ENCODE measurements at places on chromosomes 12 and 14. TPM values are rescaled to one million over a fixed set of nuclear protein-coding genes. Genes with fewer than 3 reads are reported as not detected.

The SRRM4 gene
- total RNA-seq, result not detected

DNA sequence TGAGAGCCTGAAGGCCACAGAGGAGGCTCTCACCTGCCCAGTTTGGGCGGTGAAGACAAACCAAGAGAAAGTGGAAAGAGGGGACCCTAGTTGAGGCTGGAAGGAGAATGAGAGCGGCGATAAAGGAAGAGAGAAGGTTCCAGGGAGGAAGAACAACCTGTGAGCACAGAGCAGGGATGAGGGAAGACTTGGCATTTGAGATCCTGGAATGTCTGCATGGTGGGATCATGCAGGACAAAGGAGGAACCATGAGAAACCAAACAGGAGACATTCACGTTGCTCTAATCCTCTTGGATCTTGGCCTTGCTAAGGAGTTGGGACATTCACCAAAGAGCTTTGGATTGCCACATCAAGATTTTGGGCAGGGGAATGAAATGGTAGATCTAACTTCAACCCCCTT, 22.9 kb upstream of the RBM19 start:
- DNase-seq, result no peak

The OR4K14 gene
- total RNA-seq, result not detected

The FBXO33 gene
- total RNA-seq, result 27.8 TPM

GRCh38 chr12:119011231-119011630, 29.9 kb downstream of the SRRM4 start:
- DNase-seq, result no peak

DNA sequence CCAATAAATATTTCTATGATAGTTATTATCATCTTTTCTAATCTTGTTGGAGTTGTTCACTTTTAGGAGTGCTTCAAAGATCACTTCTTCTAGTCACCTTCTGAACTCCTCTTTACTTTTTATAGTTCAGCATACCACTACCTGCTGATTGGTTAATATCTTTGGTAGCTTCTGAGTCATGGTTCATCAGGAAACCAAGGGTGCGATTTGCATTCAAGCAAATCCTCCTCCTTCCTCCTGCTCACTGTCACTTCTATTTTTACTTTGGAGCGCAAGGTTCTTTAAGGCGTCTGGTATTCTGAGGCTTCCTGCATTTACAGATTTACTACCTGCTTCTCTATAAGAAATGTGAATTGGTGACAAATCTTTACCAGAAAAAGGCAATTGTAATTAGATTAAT, 24.0 kb downstream of the SYT1 start:
- DNase-seq, result no peak

DNA sequence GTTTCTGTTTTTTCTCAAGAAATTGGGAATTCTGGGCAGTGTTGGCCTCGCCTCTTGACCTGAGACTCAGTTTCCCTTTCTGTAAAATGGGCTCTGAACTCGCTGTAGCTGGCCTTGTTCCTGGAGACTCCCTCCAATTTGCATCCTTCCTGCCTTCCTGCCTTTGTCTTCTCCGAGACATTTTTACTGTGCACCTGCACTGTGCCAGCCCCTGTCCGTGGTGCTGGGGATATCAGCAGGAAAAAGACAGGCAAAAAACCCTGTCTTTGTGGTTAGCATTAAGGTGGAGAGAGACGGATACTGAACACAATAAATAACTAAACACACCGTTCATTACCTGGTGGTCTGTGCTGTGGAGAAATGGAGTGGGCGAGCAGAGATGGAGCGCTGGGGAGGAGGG, 129.8 kb downstream of the AACS start:
- DNase-seq, result no peak

GRCh38 chr14:34538871-34539406, 562 bp downstream of the EAPP start:
- no peak for DNase-seq

DNA sequence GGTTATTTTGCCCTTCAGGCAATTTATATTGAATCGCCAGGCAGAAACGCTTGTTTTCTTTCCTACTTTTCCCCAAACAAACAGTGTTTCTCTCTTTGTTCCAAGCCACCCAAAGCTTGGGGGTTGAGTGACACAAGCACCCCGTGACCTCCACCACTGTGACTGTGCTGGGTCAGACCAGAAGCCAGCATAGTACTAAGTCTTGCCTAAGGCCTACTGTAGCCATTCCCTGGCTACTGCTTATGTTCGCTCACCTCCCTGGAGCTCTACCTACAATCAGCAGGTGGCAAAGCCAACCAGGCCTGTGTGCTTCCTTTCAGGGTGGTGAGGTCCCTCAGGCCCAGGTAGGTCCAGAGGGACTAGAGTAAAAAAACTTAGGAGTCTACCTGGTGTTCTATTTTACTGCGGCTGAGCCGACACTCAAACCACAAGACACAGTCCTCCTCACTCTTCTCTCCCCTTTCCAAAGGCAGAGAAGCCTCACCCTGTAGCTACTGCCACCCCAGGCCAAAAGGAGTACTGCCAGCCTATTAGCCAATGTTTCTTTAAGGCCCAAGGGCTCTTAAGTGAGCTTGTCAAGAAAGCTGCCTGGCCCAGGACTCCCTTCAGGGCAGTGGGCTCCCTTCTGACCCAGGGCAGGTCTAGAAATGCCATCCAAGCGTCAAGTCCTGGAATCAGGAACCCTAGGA, 411.8 kb upstream of the MIS18BP1 start:
- peak; percentile 36 for DNase-seq

DNA sequence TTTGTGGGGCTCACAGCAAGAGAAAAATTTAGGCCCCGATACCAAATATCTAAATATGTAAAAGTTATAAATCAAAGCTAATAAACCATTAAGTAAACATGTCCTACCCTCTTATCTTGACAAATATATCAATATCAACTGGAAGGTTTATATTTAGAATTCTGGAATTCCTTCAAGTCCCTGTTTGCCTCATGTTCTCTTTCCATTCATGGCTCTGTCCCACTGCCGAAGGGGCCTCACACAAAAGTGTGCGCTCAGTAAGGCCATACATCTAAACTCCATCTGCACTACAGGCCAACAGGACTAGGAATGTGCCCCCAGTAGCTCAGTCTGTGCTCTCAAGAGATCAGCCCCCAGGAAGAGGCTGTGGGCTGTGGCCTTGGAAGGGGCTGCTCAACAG, 10.6 kb upstream of the ATP5MC2 start:
- no peak for DNase-seq

DNA sequence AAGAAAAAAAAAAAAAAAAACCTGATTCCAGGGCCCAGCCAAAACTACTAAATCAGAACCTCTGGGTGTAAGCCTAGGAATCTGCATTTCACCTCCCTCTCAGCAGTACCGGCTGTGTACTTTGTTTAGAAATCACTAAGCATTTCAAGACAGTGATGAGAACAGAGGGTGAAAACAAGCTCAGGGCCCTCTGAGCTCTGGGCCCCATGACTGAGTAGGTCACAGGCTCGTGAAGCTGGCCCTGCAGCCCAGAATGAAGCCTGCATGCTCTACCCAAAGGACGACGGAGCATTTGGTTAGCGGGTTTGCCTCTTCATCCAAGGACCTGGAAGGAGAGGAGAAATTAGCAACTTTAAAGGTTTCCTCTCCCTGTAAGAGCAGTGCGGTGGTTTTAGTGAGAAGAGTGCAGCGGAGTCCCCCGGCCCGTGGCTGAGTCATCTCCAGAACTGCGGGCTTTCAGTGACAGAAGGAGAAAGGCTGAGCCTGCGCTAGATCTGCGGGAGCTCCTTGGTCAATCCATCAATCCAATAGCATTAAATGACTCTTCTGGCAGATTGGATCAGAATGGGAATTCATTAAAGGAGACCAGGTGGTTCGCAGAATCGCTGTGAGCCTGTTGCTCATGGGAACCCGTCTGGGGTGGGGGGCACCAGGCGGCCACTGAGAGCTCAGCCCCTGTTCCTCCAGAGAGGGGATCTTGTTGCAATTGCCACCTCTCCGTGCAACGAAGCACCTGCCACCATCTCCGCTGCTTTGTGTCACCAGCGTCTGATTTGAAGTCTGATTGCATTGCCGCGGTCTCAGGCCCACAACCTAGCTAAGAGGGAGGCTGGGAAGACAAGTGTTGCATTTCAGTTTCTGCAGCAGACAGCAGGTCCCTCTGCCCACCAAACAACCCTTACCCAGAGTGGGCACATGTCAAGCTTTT, 7.3 kb downstream of the IL31 start:
- DNase-seq, result no peak

DNA sequence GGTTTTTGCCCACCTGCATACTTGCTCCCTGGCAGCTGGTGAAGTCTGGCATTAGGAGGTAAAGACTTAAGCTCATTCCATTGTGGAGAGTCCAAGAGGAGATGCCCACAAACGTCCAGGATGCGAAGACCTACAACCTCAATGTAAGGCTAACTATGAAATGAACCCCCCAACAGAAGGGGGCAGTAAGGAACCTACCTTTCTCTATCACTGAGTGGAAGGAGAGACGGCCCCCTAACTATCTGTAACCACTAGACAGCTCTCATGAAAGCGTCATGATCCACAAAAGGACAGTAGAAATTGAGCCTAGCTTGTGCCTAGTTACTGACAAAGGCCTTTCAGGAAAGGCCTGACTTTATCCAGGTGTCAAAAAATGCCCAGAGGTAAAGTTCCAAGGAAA, 55.3 kb downstream of the ZFYVE21 start:
- no peak for DNase-seq

The NFATC4 gene
- 0.53 TPM for total RNA-seq

The USP44 gene
- 0.21 TPM for total RNA-seq

The FKBP3 gene
- total RNA-seq, result 59.1 TPM

The GPX2 gene
- total RNA-seq, result not detected

- DNase-seq, result no peak
Observed at GRCh38 chr12:50127546-50127945, 15.5 kb downstream of the COX14 start.

DNA sequence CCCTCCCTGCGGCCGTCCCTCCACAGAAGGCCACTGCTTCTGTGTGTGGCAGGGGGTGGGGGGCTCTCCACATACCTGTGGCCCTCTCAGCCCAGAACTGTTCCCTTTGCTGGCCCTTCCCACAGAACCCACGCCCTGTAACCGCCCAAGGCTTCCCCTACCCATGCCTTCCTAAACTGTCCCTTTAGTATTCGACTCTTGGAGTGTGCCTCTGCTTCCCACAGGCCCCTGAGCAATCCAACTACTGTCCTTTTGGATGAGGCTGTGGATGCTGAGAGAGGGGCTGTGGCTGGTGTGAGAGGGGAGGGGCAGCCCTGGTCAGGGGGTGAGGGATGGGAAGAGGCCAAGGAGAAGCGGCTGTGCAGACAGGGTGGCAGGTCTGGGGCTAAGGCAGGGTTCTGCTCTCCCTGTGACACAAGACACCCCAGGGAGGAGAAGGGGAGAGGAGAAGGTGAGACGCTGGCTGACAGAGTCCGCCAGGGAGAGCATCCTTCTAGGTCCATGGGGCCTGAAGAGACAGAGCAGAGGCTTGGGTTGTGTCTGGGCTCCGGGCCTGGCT, 46.0 kb downstream of the DLK1 start:
- DNase-seq, result no peak

DNA sequence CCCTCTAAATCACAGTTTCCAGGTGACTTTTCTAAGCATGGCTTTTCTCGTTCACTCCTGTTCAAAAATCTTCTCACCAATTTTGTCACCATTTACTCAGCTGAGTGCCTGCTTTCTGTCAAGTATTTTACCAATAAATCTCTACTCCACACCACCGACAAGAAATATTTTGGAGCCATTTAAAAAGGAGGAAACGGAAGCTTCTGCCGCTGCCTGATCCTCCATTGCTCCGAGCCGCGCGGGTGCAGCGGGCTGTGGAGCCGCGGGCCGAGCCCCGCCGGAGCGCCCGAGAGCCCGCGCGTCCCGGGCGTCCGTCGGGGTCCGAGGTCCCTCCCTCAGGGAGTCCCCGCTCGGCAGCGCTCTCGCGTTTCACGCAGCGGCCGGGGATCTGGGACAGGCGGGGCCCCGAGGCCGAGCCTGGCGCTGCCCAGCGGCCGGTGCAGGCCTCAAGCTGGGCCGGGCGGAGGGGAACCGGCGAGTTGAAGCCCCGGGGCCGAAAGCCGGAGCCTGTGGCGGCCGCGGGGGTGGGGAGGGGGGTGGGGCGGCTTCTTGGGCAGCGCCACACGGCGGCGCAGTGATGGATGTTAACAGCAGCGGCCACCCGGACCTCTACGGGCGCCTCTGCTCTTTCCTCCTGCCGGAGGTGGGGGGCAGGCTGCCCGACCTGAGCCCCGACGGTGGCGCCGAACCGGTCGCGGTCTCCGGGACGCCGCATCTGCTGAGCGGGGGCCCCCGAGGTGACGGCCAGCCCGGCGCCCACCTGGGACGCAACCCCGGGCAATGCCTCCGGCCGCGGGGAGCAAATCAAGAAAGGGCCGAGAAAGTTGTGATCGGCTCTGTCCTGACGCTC, 1.1 kb upstream of the HEBP1 start:
- peak; percentile 45 for DNase-seq

DNA sequence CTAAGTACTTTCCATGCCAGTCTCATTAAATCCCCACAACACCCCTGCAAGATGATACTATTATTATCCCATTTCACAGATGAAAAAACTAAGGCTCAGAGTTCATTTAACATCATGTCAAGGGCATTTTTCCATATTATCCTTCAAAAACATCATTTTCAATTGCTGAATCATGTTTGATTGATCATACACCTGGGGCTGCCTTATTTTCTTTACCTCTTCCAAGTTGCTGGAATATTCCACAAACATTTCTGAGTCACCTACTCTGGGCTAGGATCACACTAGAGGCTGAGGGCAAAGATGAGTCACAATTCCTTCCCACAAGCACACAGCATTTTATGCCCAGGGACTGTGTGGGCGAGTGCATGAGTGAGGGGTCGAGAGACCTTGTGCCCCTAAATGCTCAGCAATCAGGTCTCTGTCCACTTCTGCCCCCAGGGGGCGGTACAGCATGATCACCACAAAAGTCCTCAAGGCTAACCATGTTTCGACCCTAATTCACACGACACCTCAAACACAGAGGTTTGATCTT, 14.1 kb upstream of the TMEM119 start:
- DNase-seq, result peak; percentile 65

The EGLN3 gene
- 31.7 TPM for total RNA-seq

DNA sequence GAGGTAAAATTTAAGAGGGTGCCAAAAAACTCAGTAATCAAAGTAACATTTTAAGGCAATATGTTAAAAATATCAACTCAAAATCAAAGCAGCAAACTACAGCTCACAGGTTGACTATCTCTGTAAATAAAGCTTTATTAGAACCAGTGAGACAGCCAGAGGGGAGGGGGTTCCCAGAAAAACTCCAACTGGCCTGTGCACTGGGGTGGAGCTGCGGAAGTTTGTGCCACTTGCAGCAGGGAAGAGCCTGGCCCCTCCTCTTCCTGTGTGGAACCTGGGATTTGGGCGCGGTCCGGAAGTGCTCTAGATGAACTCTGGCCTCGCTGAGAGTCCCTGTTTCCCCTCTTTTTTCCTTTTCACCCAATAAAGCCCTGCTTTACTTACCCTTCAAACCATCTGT, 8.1 kb downstream of the STON2 start:
- DNase-seq, result no peak
